Tibial nerve (tissue), 4 donors: ENCODE measurements at places on chromosomes 4 and X.

DNA sequence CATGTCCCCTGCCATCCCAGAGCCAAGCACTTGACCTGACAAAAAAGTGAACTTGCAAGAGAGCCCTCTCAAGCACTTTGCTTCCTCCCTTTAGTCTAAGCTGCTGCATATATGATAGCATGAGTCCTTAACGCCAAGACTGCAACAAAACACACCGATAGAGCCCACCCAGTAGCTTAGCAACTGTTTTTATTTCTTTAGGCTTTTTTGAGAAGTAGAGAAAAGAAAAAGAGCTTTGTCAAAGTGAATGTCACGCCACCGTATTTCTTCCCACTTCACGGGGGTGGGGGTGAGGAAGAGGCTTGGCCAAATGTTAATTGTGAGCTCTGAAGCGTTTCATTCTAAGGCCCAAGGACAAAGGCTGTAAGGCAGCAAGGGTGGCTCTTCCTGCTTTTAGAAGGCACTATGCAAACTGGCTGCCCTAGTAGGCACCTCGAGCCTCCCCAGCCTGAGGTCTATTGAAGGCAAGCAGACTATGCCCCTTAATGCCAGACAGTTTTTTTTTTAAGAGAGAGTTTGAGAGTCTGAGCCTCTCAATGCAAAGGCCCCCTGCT lies 138.6 kb downstream of the HS6ST2 start:
- no peak overlapping the region for H3K4me3 ChIP-seq
- no peak for DNase-seq
- H3K36me3 ChIP-seq: no peaks in the 10 kb centered on the region
- H3K4me1 ChIP-seq: no peaks in the 10 kb centered on the region

- peaks cover 13% of the 10 kb centered on the region for H3K4me1 ChIP-seq
- peak; percentile 49 for DNase-seq
- H3K27me3 ChIP-seq: no peaks in the 10 kb centered on the region
- peak overlapping the region; percentile 39 for H3K27ac ChIP-seq
- no peaks in the 10 kb centered on the region for H3K36me3 ChIP-seq
Measured at GRCh38 chrX:13658602-13659001, 5.7 kb downstream of the TCEANC start.

- no peak overlapping the region for H3K4me3 ChIP-seq
- no peak overlapping the region for H3K27ac ChIP-seq
- H3K4me1 ChIP-seq: no peaks in the 10 kb centered on the region
- H3K27me3 ChIP-seq: no peaks in the 10 kb centered on the region
- H3K36me3 ChIP-seq: no peaks in the 10 kb centered on the region
- no peak for DNase-seq
Measured at GRCh38 chr4:135368831-135369230, 1167.2 kb upstream of the PABPC4L start.

- no peaks in the 10 kb centered on the region for H3K36me3 ChIP-seq
- no peaks in the 10 kb centered on the region for H3K27me3 ChIP-seq
- no peak overlapping the region for H3K4me3 ChIP-seq
- H3K4me1 ChIP-seq: no peaks in the 10 kb centered on the region
- H3K27ac ChIP-seq: no peak overlapping the region
Measured at GRCh38 chr4:1524761-1525160, 118.5 kb upstream of the NKX1-1 start.

GRCh38 chr4:90994851-90995574 lies 867.8 kb downstream of the CCSER1 start:
- H3K27me3 ChIP-seq: no peaks in the 10 kb centered on the region
- H3K4me3 ChIP-seq: no peak overlapping the region
- no peaks in the 10 kb centered on the region for H3K36me3 ChIP-seq
- H3K27ac ChIP-seq: no peak overlapping the region
- no peaks in the 10 kb centered on the region for H3K4me1 ChIP-seq
- no peak for DNase-seq

DNA sequence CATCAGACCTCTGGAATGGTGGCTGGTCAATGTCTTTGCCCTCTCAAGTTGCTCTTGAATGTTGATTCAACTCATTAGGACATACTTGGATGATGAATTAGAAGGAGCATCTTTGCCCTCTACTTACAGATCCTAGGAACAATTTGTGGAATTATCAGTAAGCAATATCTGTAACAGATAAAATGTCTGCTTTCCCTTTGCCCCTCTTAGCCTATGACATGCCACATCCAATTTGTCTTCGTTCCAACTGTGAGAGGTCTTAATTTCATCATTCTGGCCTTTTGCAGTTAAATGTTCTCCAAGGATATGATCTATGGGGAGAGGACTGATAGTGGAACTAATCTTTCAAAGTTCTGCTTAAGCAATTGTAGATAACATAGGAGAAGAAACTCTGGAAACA lies 148.3 kb downstream of the PDE5A start:
- peaks cover 51% of the 10 kb centered on the region for H3K36me3 ChIP-seq
- no peak overlapping the region for H3K27ac ChIP-seq
- no peak overlapping the region for H3K4me3 ChIP-seq
- H3K4me1 ChIP-seq: no peaks in the 10 kb centered on the region
- H3K27me3 ChIP-seq: no peaks in the 10 kb centered on the region
